NAMALWA (cell line): ENCODE measurements at places on chromosomes 2 and 18.

GRCh38 chr2:48543895-48544294 is 13.9 kb downstream of the STON1 start:
- DNase-seq: no peak

DNA sequence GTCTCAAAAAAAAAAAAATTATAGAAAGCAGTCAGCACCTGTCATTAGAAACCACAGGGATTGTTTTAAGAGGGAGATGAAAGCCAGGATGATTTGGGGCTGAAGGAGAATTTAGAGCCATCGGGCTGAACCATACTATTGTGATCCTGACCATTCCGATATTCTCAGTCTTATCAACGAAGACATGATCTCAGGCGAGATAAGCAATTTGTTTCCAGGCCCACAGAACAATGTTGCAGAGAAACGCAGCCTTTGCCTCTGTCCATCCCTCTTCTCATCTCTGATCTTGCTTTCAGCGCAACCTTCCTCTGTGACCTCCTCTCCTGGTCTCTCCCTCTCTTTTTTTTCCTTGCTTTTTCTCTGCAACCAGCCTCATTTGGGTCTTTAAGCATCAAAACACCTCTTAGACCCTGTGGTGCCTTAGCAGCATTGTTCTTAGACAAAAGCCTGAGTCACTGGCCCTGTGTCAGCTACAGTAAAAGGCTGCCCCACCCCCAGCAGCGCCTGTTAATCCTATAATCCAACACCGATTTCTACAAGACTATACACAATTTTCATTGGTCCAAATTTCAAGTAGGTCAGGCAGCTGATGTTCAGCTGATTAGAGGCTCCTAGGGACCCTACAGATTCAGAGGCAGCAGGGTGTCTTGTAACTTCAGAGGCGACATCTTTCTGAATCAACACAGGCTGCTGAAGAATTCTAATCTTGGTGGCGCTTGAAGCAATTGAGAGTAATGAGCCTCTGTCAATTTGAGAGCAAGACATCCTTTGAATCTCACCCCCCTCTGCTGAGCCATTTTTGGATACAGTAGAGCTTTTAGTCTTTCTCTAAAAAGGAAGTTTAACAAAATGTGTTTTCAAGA is 206.0 kb downstream of the NCK2 start:
- no peak for DNase-seq

DNA sequence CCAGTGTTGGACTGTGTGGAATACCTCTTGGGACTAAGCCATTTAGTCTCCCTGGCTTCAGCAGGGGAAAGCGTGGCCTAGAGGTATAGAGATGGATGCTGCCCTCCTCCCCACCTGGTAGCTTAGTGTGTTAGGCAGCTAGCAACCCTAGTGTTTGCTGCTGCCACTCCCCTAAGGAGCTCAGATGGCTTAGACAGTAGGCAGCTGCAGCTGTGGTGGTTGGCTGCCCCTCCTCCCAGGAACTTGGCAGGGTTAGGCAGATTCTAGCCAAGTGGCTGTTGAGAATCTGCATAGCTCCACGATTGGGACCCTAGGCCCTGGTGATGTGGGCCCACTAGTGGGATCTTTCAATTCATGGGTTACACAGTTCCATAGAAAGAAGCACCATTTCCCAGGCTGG is 550.4 kb upstream of the CHAC2 start:
- DNase-seq: no peak

- DNase-seq: no peak
Measured at GRCh38 chr2:70141902-70142589, 48.8 kb downstream of the C2orf42 start.

DNA sequence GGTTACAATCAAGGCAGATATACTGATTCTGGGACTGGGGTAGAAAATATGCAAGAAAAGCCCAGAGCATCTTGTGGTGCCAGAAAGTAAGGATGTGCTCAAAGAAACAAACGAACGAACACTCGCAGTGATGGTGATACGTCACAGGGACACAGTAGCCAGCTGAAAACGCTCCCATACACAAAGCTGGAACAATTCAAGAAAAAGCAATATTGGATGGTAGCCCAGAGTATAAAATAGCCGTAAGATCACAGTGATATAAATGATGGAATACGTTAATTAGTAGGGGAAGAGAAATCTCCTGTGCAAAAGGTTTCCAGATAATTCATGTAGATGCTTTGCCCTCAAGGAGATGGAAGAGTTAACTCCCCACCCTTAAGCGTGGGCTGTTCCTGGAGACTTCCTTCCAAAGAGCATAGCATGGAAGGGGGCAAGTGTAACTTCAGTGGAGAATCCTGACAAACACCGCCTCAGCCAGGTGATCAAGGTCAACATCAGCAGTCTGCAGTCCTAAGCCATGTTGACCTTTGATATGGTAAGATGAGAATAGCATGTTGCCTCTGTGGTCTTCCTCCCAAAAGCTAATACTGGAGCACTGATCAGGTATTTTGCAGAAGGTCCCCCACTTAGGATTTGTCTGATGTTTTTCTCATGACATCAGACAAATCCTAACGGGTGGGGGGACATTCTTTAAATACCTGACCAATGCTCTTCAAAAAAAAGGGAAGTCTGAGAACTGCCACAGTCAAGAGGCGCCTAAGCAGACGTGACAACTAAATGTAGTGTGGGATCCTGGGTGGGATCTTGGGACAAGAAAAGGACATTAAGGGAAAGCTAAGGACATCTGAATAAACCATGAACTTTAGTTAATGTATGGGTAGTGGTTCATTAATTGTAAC is 99.0 kb downstream of the NCK2 start:
- DNase-seq: no peak

GRCh38 chr2:166984188-166984587 is 95.9 kb downstream of the XIRP2 start:
- DNase-seq: no peak

DNA sequence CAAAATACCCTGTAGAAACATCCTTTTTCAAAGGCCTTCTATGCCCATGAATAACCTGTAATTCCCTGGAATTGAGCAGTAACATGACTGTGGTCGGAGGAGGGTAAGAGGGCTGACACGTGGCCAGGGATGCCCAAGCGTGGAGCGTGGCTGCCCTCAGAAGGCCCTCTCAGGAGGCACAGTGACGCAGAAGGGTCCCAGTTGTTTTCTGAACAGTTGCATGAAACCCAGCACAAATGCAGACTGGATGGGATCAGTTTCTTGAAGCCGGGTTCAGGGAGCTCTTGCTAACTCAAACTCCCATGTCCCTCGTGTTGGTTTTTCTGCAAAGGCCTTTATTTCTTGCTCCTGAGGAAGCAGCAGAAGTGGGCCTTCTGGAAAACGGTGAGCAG is 237.0 kb downstream of the ALPK2 start:
- DNase-seq: no peak

DNA sequence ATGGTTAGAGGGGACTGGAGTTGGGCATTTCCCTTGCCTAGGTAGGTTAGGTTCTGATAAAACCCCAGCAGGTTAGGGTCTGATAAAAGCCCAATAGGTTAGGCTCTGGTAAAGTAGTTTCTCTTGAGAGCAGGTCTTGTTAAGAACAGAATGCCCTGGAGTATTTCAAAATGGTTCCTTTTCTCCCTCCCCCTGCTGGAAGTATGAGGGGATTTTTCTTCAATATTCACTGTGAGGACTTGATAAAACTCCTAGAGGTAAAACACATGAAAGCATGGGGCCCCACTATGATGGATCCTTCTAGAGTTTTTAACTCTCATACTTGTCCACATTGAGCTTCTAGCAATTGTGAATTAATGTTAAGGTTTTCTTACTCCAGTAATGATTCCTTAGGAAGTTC is 27.6 kb downstream of the ANKAR start:
- DNase-seq: peak; percentile 26

GRCh38 chr2:242004223-242004901 is 134.8 kb downstream of the RTP5 start:
- no peak for DNase-seq

DNA sequence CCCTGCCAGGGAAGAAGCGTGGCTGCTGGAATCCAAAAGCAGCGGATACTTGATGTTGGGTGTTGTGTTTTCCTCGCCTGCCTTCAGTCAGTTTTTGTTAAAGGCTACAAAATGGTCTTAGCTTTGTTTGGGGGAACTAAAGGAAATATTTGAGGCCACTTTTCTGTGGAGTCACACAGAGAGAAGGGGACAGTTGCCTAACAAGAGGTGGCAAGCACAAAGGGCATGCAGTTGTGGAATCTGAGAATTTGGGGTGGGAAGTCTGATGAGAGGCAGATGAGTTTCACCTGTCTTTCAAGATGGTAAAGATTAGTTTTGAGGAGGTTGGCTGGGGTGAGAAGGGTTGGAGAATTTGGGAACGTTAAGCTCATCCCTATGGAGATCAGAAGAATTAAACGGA is 2.9 kb downstream of the MALT1 start:
- DNase-seq: no peak
